AG10803 (cell line): ENCODE measurements at places on chromosomes 7 and 10.
A peak's percentile ranks its signal among the peaks of the same experiment; 100 is the strongest.

DNA sequence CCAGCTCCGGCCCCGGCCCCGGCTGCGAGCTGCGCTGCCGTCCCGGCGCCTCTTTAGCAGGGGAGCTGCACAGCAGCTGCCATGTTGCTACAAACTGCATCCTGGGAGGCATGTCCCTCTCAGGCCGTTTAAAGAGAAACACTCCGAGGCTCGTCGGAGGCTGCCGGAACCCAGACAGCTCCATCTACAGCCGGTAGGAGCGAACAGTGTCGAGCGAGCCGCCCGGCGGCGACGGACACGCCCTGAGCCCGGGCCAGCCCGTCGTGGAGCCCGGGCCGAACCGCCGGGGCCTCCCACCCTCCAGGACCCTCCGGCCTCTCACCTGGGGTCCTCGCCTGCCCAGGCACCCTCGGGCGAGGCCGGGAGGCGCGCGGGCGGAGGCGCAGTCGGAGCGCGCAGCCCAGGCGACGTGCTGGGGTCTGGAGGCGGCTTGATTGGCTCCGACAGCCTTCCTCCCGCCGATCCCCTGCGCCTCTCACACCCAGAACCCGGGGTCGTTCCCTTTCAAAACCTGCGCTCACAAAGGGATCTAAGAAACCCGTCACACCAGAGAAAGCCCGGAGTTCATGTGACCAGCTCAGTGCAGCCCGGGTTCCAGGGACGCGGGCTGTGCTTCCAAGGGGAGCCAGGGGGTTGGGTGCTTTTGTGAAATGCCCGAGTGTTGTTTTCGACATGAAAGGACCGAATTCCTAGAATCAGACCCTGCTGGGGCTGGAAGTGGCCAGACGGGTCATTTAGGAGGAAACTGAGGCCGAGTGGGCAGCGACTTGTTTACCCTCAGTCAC lies at the start of gene ZNF777:
Gene ZNF777 (minus strand): TSS at position 570 of the 785 bp plus-strand sequence. CDS start 5,040 bp downstream, outside the sequence.
- peak; percentile 88 for DNase-seq

- DNase-seq: no peak
These were observed 72.0 kb downstream of the KAT6B start for GRCh38 chr10:74898201-74898976.

- DNase-seq: peak; percentile 92
These were observed 443.2 kb upstream of the SEMA3A start for GRCh38 chr7:84637568-84638338.

- DNase-seq: no peak
These were observed 138.6 kb downstream of the SORCS3 start for GRCh38 chr10:104779701-104780100.

DNA sequence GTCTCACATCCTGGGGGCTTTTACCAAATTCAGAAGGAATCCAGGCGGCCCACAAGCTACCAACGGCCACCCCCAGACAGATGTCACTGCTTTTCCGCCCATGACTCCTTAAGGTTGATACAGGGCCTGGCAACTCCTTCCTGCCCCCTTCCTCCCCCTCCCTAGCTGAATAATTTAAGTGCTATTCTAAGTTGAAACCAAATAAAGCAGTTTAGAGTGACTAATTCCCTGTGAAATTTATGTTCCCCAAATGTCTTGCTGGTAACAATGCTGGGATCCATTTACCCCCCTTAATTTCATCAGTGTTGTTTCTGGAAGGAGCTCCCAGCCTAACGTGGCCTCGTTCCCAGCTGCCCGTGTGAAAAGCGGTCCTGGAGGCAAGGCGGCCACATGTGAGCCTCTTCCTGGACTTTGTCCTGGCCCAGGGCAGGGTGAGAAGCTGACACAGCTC lies 109.6 kb downstream of the TMEM130 start:
- DNase-seq: peak; percentile 86

GRCh38 chr10:17649836-17650235 lies 5.9 kb downstream of the STAM start:
- peak; percentile 46 for DNase-seq

DNA sequence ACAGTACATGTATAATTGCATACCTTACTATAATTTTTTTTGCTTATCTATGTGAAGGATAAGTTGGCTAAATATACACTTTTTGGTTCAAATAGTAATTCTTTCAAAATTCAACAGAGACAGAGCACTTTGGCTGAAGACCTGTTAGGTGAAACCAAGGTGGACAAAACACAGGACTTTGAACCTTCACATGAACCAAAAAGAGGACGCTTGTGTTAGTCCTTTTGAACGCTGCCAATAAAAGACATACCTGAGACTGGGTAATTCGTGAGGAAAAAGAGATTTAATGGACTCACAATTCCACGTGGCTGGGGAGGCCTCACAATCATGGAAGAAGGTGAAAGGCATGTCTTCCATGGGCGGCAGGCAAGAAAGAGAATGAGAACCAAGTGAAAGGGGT lies 4.7 kb upstream of the AGMO start:
- no peak for DNase-seq

GRCh38 chr10:32149252-32149955 lies 93.2 kb upstream of the KIF5B start:
- peak; percentile 94 for DNase-seq

- DNase-seq: no peak
These were observed 3.6 kb downstream of the ADCK2 start for GRCh38 chr7:140676306-140676705.

DNA sequence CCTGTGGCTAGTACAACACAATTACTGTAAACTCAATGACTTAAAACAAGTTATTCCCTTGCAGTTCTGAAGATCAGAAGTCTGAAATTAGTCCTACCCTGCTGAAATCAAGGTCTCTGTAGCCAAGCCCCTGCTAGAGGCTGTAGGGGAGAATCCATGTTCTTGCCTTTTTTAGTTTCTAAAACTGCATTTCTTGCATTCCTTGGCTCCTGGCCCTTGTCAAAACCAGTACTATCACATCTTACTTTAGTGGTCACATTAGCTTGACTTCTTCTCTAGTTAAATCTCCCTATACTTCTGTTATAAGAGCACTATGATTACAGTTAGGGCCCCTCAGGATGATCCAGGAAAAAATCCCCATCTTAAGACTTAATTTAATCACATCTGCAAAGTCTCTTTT lies 567.0 kb downstream of the GFRA1 start:
- no peak for DNase-seq

- DNase-seq: no peak
These were observed 12.2 kb upstream of the FAM53B start for GRCh38 chr10:124756156-124756903.

DNA sequence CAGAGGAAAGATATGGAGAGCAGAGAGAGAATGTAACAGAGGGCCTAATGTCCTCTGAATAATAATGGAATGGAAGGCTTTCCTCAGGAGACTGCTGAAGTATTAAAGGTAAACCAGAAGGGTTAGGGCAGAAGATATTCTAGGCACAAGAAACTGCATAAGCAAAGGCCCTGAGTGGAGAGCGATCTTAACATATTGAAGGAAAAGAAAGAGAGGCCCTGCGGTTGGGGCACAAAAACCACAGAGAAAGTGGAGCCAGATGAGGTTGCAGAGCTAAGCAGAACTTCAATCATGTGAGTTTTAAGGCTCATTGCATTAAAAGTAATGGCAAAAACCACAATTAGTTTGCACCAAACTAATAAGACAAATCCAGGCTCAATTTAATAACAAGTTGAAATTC lies 115.8 kb upstream of the VSTM2A start:
- no peak for DNase-seq

GRCh38 chr10:77555591-77556212 lies 81.9 kb downstream of the KCNMA1 start:
- DNase-seq: peak; percentile 49

DNA sequence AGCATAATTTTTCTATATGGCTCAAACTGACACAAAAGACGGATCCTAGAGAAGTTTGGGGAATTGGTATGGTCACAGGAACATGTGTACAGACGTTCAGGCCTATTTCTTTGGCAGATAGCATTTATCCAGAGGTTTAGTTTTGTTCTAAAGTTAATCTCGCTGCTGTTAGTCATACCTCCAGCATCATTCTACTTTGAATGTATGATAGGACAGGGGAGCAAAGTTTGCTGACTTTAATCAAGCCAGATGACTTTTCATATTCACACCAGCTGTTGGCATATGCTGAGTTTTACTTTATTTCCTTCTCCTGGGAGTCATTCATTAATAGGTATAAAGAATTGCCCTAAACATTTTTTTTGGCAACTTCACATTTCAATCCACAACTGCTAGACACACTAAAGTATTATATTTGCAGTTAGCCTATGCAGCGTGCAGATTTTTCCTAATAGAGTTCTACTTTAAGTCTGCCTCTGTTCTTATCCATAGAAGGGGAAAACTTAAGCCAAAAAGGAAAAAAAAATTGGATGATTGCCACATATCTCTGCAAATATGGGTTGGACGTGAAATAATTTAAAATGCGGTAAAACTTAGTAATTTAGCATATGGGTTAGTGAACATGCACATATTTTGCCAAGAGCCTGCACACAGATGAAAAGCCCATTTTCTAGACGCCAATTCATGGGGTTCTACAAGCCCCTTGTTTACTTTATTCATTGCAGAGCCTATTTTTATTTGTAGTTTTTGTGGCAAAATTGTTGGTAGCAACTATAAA lies 213.1 kb downstream of the C7orf25 start:
- DNase-seq: no peak

DNA sequence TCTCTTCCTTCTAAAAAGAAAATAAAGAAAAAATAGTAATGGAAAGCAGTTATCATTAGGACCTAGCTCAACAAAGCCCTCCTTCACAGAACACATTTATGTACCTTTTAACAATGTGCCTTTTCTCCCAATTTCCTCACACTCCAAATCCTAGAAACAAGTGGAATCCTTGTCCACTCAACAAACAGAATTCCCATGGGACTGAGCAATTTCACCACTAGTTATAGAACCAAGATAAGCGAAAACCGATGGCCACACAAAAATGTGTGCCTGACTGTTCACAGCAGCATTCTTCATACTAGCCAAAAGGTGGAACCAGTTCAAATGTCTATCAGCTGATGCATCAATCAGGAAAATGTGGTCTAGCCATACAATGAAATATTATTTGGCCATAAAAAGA lies 17.3 kb downstream of the DCLRE1C start:
- no peak for DNase-seq

DNA sequence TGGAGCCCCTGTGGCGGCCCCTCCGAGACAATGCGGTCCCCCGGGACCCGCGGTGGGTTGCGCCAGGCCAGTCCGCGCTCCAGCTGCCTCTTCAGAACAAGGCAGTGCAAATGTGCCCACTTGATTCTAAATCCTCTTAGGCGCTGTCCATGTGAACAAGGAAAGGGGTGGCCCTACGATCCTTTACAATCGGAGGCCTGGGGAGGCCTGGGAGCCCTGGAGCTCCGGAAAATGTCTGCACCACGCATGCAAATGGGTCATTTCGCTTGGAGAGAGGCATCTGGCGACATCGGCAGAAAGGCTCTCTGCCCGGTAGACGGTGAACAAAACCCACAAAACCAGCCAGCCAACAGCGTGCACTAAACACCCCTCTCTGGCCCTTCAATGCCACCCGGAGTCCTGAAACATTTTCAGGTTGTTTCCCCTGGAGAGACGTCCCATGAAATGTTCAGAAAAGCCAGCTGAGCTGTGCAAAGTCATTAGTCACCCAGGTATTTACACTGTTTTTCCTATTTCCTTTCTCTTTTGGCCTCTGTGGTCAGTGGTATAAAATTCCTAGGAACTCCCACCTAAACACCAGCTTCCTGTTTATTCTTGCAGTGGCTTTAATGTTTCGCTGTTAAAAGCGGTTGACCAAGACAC lies 102.8 kb upstream of the ZNF438 start:
- DNase-seq: peak; percentile 57

DNA sequence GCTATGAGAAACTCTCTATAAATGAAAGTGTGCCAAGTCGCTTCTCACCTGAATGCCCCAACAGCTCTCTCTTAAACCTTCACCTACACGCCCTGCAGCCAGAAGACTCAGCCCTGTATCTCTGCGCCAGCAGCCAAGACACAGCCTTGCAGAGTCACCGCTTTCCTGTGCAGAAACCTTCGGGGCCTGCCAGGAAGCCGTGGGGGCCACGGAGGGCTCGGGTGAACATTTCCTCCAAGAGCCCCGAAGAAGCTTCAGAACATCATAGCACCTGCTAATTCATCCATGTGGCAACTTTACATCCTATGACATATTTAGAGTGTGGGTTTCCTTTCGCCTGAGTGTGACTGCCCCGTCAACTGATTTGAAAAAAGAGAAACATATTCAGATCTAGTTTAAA lies 55.7 kb upstream of the PRSS58 start:
- no peak for DNase-seq

DNA sequence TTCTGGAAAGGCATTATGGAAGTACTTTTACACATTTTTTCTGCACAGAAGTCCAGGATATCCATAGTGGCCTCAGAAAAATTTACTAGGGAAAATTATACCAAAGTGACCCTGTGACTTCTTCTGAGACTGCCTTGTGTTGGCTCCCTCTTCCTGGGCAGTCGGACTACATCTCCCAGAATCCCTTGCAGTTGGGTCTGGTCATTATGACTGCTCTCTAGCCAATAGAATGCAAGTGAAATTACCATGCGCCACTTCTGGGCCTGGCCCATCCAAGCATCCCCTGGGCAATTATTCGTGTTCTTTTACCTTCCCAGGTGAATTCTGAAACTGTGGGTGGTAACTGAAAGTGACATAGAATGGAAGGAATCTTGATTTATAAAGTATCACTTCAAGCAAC lies 430.9 kb downstream of the ACTR3B start:
- DNase-seq: no peak
